ENCODE measurements at places on chromosomes 13 and 19.

GRCh38 chr19:19782783-19783182, 38.8 kb downstream of the ZNF506 start:
- no peak for DNase-seq

GRCh38 chr19:11007962-11008532, 47.2 kb downstream of the SMARCA4 start:
- DNase-seq: no peak

- no peak for DNase-seq
Observed at GRCh38 chr19:35978832-35979365, 16.1 kb upstream of the SDHAF1 start.

- no peak for DNase-seq
Observed at GRCh38 chr13:40161931-40162330, 504.5 kb downstream of the FOXO1 start.

- no peak for DNase-seq
Observed at GRCh38 chr13:101530293-101530692, 77.8 kb downstream of the ITGBL1 start.

- DNase-seq: no peak
Observed at GRCh38 chr13:35349673-35350278, 126.7 kb downstream of the MAB21L1 start.

DNA sequence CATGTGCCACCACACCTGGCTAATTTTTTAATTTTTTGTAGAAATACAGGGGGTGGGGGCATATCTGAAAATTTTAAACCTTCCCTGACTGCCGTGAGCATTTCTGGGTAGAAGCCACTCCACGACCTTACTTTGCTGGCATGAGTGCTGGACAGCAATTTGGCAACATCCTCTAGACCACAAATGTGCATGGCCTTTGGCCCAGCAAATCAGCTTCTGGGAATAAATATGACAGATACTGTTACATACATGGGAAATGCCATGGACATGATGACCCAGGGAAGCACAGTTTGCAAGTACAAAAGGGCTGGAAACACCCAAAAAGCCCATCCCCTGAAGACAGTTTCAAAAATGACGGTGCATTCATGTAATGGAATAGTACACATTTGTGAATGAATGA, 3.2 kb upstream of the PVR start:
- DNase-seq: no peak
